ENCODE measurements at places on chromosomes 16 and 17.
A peak's percentile ranks its signal among the peaks of the same experiment; 100 is the strongest.

DNA sequence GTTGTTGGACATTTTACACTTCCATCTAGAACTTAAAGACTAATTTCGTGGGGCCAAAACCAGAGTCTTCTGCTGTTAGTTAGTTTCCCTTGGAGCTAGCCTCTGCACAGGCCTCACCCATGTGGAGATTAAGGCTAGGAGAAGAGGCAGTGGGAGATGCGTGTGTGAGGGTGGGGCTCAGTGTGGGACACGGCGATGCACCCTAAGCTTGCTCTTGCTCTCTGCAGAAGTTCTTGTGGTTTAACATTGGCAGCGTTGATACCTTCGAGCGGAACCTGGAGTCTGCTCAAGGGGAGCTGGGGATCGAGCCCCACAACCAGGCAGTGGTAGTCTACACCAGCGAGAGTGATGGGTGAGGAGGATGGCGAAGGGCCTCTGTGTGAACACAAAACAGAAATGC, 34.0 kb downstream of the DBNDD1 start:
- no peak for DNase-seq

DNA sequence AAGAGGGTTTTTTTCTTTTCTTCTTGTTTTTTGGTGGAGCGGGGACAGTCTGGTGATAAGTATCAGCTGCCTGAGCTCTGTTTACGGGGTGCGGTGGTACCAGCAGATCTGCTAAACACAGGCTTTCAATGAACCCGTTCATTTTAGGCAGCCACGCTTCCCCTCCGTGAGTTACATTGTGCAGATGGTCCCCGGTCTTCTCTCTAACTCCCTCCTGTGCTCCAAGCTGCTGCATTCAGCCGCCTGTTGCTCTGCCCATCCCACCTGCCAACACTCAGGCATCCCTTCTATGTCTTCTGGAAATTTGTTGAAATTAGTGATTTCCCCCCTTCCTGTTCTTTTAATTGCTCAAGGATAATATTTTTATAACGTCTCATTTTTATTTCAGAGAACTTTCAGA, 82.1 kb upstream of the ELAC2 start:
- DNase-seq: no peak

DNA sequence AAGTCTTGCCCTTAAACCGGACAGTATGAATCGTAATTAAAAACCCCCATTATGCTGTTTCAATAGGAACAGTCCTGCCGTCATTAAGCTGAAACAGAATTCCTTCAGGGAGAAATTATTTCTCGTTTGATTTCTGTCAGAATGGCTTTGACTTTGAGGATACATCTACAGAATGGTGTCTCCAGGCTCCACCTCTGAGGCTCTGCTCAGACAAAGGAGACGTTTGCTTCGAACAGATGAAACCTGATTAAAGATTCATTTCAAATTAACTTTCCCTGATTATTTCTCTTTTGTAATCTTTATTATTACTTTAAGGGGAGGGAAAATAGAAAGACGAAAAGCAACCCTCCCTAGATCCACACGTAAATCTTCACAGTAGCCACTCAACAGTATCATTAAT, 106.9 kb downstream of the TMEM114 start:
- DNase-seq: no peak

DNA sequence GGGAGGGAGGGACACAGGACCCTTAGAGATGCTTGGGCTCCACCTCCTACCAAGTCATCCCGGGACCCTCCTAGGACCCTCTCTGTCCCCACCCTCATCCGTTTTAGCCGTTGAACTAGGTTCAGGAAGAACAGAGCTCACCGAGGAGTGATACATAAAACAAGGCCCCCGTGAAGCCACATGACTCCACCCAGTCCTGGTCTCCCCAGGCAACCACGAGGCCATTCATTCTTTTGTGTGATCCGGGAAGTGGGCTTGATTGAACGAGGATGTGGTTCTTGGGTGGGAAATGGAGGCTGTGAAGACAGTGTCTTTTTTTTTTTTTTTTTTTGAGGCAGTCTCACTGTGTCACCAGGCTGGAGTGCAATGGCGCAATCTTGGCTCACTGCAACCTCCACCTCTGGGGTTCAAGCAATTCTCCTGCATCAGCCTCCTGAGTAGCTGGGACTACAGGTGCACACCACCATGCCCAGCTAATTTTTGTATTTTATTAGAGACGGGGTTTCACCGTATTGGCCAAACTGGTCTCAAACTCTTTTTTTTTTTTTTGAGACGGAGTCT, 14.8 kb downstream of the TRARG1 start:
- DNase-seq: no peak

DNA sequence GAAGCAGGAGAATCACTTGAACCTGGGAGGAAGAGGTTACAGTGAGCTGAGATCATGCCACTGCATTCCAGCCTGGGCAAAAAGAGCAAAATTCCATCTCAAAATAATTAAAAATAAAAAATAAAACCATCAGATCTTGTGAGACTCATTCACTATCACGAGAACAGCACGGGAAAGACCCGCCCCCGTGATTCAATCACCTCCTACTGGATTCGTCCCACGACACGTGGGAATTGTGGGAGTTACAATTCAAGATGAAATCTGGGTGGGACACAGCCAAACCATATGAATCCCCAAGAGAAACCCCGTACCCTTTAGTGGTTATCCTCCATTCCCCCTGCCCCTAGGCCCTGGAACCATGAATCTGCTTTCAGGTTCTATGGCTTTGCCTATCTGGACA, 15.4 kb upstream of the MGAT5B start:
- DNase-seq: no peak

DNA sequence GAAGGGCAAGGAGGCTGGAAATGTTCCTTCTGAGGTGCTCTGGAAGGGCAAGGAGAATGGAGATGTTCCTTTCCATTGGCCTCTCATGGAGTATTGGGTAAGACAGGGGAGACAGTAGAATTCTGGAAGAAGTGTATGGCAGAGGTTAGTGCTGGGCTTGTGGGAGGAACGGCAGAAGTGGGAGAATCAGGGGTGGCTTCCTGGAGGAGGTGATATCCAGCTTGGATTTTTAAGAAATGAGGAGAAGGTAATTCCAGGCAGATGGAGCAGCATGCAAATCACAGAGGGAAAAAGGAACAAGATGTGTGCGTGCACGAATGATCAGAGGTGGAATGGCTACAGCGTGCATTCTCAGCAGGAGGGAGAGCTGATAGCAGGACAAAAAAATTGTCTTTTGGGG, 45.1 kb upstream of the ASIC2 start:
- DNase-seq: no peak

DNA sequence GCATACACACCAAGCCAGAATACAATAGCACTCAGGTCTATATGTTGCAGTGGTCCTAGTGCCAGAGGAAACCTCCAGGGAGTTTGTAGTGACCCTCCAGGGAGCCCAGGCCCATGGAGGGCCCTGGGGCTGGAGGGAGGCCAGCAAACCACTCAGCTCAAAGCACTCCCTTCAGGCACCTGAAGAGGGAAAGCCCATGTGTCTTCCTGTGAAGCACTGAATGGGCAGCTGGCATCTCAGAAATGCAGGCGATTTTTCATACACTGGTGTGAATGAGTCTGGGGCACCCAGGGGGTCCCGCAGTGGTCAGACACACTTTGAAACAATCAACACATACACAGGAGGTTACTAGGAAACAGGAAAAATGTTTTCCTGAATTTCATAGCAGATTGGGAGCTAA, 12.8 kb downstream of the TBC1D26 start:
- no peak for DNase-seq

- DNase-seq: no peak
These were observed 444.7 kb downstream of the HS3ST3B1 start for GRCh38 chr17:14745541-14745940.

DNA sequence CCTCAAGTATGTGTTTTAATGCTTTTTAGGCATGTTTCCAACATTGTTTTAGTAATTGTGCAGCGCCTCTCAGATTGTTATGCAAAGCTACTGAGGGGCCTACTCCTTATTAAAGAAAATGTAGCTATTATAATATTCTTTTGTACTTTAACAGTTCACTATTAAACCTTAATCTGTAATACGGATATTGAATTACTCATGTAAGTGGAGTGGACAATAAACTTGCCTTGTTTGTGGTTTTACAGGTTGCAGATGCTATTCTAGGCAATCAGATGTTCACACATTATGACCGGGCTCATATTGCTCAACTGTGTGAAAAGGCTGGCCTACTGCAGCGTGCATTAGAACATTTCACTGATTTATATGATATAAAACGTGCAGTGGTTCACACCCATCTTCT, 41.0 kb downstream of the PTRH2 start:
- DNase-seq: no peak

GRCh38 chr17:29617125-29617480, 5.6 kb downstream of the CORO6 start:
- DNase-seq: peak; percentile 69

- DNase-seq: no peak
These were observed 152.6 kb upstream of the CACNG5 start for GRCh38 chr17:66682283-66682682.

GRCh38 chr16:25413975-25414374, 156.3 kb upstream of the ZKSCAN2 start:
- DNase-seq: no peak

GRCh38 chr17:12995896-12996295, 21.9 kb downstream of the ELAC2 start:
- DNase-seq: no peak

DNA sequence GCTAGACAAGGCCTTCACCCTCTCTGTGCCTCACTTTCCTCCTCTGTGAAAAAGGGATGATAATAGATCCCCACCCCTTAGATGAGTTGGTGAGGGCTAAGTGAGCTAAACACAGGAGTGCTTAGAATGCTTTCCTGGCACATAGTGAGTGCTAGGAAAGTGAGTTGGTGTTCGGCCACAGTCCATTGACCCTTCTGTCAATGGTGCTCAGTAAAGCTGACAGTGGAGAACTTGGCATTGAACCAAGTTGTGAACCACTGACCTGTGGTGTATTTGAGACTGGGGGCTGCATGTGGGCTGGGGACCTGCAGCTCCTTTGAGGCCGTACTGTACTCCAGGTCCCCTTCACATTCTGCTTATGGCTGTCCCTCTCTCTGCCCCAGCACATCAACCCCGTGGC, 4.8 kb downstream of the PLK1 start:
- no peak for DNase-seq

Measured in NCI-H524 treated with DMSO at 0.1 percent for 48 hours (cell line).